ENCODE measurements at places on chromosomes 3 and 15.

DNA sequence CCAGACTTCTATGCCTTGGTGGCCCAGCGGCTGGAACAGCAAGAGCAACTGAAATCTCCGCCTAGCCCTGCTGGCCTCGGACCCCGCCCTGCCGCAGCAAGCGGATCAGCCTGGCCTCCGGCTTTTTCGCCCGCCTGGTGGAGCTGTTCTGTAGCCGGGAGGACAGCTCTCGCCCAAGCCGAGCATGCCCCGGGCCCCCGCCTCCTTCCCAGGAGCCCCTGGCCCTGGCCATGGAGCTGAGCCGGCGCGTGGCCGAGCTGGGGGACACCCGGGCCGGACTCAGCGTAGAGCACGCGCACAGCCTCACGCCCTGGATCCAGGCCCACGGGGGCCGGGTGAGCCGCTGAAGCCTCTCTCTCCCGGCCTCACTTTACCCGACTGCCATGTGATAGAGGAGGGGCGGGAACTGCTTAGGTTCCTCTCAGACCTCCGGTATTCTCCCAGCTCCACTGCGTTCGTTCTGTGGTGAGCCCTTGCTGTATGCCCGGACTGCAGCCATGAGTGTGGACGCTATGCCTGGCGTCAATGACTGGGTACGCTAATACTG, 24.1 kb upstream of the MRPL3 start:
- ATAC-seq = peak; percentile 50

GRCh38 chr3:124530916-124531315, 199.3 kb upstream of the UMPS start:
- no peak for ATAC-seq

DNA sequence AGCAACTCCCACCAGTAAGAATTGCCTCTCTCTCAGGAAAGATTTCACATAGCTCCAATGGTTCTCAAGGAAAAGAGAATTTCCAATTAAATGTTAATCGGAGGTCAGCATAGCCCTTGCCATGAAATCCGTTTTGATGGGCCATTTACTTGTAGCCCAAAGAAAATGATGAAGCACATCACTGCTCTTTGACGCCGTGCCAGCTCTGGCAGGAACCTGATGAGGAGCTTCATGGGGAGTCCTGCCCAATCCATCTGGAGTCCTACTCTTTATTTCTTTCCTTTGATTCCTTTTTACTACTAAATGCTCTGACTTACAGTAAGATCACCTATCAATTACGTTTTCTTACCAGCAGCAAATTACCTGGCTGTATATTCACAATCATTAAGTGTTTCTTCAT, 84.7 kb downstream of the FGF12 start:
- ATAC-seq = no peak

GRCh38 chr3:14845180-14845579, 26.4 kb downstream of the FGD5 start:
- no peak for ATAC-seq

DNA sequence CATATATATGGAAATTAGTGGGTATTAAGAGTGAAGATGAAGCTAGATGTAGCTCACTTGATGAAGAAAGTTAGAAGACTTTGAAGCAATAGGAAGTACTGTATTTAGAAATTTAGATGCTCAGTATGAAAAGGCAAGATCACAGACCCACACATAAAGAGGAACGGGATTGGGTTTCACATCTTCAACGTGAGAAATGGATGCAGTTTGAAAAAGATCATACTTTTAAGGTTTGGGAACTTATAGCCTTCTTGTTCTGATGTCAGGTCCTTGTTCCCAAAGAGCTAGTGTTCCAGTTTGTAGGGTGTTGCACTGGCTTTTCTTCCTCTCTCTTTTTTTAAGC, 16.7 kb downstream of the AP3S2 start:
- no peak for ATAC-seq

DNA sequence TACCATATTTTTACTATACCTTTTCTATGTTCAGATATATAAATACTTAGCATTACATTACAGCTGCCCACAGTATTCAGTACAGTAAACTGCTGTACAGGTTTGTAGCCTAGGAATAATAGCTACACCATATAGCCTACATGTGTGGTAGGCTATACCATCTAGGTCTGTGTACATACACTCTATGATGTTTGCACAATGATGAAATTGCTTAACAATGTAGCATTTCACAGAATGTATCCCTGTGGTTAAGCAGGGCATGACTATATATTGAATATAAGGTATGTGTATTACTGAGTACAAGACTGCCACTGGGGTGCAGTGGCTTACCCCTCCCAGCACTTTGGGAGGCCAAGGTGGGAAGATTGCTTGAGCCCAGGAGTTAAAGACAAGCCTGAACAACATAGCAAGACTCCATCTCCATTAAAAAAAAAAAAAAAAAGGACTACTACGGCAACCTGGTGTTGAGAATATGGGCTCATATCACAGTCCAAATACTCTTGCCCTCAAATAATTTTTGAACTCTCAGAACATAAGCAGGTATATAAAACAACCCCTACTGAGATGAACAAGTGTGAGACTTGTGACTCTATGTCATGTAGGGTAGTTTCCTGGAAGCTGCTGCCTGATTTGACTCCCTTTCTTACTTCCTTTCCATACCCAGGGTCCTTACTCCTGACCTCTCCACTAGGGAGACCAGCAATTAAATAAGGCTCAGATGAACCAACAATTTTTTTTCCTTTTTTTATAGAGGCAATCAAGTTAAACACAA, 4.8 kb downstream of the PPP1R14D start:
- no peak for ATAC-seq

DNA sequence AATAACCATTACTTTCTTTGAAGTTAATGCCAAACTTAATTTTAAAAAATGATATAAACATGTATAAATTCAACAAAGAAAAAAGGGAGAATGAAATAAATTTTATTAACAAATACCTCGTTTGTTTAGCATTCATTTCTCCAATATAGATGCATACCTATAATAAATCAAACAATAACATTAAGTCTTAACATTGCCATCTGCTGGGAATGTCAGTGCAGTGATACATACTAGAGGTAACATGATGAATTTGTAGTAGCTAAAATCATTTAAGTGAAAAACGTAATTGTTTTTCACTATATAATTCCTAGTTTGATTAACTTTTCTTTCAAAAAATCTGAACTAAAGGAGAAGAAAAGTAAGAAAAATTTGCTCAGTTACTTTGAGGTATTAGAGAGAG, 340.2 kb upstream of the CBLB start:
- ATAC-seq = no peak

DNA sequence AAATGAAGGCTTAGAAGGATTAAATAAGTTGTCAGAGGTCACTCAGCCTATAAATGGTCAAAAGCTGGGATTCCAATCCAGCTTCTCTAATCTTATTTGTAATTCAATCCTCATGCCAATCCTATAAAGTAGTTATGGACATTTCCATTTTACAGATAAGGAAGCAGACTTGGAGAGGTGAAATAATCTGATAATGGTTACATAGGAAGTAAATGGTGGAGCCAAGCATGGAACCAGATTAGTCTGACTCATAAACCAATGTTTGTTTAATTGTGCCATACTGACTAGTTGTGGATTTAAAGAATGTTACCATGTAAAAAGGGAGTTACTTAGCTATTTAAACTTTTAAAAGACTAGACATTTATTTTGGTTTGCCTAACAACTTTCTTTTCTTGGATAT, 59.7 kb downstream of the KCNAB1 start:
- no peak for ATAC-seq

GRCh38 chr3:195319060-195319459, 48.1 kb upstream of the XXYLT1 start:
- no peak for ATAC-seq

- no peak for ATAC-seq
Measured at GRCh38 chr3:113698956-113699355, 2.5 kb upstream of the USF3 start.

DNA sequence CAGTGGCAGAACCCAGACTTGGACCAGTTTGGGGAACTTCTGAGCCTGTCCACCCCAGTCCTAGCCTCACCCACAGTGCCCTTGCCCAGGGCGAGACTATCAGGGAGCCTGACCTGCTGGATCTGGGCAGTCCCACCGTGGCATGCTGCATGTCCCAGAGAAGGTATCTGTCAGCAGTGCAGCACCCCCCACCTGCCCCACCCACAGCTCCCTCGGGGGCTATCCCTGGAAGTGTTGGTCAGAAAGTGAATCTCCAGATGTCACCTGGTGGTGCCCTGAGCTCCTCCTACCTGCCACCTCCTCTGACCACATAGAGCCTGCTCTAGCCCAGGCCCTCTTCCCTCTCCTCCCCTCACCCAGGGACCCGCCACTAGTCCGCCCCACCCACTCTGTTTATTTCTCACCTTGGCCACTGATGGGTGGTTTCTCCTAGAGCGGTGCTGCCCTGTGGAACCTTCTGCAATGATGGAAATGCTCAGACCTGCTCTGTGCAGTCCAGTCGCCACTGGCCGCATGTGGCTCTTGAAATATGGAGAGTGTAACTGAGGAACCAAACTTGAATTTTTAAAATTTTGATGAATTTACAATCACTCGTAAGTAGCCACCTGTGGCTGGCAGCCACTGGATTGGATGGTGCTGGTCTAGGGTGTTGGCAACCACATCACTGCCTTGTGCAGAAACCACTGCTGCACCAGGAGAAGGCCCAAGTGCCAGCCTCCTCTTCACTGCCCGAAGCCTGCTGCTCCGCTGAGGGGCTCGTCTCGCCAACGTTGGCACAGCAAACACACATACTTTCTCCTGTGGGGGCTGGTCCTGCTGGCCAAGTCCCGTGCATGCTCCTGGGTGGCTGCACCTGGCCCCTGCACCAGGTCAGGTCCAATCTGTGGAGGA, 13.1 kb downstream of the HDAC11 start:
- ATAC-seq = no peak

GRCh38 chr15:96123630-96124187, 206.8 kb upstream of the NR2F2 start:
- no peak for ATAC-seq

DNA sequence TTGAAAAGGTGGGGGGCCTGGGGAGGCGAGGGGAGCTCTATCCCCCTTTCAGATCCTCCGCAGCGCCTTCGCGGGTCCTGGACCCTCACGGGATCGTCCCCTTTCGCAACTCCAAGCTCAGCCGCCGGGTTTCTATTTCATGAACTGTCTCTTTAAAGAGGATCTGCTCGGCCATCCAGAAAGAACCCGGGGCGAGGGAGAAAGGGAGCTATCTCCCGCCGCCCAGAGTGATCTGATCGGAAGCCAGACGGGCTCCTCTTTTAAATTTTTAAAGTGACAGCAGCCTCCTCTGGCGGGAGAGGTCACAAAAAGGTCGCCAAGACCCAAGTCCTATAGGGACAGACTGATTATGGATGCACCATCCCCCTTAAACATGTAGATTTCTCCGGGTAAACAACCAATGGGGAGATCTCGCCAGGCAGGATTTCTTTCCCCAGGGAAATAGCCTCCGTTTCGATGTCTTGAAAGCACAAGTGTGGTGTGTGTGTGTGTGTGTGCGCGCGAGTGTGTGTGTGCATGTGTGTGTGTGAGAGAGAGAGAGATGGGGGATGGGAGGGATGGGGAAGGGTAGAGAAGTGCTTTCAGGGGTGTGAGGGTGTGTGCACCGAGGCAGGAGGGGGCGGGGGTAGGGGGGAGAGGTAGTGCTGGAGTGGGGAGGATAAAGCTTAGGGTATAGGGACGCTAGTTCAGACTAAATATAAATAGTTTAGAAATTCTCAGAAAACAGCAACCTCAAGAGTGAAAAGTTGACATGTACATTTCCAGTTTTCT, 516.1 kb downstream of the MECOM start:
- ATAC-seq = peak; percentile 39

DNA sequence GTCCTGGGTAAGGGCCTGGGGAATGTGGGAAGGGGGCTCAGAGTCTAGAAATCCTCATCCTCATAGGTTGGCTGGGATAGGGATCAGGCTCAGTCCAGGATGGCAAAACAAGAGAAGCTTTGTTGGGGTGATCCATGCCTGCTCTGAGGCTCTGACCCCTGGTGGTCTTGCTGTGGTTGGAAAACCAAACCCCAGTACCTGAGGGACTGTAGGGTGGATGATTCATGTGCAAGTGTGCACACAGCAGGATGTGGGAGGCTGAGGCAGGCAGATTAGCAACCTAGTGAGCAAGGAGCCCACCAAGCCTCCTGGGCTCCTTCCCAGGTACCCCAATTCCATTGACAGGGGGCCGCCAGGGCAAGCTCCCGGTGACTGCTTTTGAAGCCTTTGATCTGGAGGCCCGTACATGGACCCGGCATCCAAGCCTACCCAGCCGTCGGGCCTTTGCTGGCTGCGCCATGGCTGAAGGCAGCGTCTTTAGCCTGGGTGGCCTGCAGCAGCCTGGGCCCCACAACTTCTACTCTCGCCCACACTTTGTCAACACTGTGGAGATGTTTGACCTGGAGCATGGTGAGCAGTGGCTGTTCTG, 3.1 kb downstream of the KLHDC8B start:
- ATAC-seq = no peak

GRCh38 chr15:42283671-42284070, 10.4 kb upstream of the TMEM87A start:
- ATAC-seq = no peak

DNA sequence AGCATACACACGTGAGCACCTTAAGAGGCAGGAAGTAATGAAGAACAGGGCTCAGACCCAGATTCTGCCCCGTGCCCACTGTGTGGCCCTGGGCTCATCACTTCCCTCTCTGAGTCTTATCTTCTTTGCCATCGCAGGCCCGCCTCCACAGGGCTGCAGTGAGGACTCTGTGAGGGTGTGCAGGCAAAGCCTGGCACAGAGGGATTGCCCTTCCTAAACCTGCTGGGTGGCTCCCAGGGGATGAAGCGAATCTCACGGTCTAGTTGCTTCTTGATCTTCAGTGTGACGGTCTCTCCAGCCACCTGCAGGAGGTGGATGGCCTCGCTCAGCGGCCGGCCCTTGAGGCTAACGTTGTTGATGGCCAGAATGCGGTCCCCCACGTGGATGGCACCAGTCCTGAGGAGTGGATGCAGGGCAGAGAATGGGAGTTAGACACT, 32.8 kb downstream of the GRIP2 start:
- ATAC-seq = no peak

GRCh38 chr3:29515451-29515850, 234.6 kb downstream of the RBMS3 start:
- ATAC-seq = no peak

- no peak for ATAC-seq
Measured at GRCh38 chr3:70090322-70090913, 90.9 kb downstream of the SAMMSON start.

DNA sequence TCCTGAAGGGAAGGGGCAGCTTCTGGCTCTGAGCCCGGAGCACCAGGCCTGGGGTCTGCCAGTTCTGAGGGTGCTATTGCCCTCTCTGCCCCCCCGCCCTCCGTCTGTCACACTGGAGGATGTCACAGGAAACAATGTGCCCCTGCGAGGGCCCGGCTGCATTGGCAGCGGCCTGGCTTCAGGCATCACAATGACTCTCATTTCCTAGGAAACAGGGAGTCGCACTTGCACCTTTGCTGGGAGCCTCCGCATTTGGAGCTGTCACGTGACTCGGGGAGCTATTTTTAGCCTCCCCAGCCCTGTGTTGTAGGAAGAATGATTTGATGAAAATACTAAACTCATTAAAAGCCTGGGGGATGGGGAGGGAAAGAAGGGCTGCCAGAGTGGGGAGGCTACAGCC, 518.9 kb downstream of the SHQ1 start:
- peak; percentile 81 for ATAC-seq

GRCh38 chr3:146493221-146493620, 23.9 kb upstream of the PLSCR2 start:
- no peak for ATAC-seq

GRCh38 chr3:23667536-23668429, 138.0 kb upstream of the UBE2E1 start:
- ATAC-seq = no peak

Data from gastroesophageal sphincter (tissue), 4 donors.